ENCODE measurements at places on chromosomes 3 and 15.

- no peak for DNase-seq
Observed at GRCh38 chr3:71119171-71119570, 464.4 kb downstream of the FOXP1 start.

GRCh38 chr3:110984456-110985250 lies 87.0 kb upstream of the NECTIN3 start:
- no peak for DNase-seq

GRCh38 chr3:187989575-187990153 lies 164.3 kb upstream of the LPP start:
- DNase-seq = no peak

- DNase-seq = no peak
Observed at GRCh38 chr3:116367761-116368395, 77.4 kb downstream of the LSAMP start.

- DNase-seq = no peak
Observed at GRCh38 chr3:141646760-141647561, 91.1 kb upstream of the RNF7 start.

- DNase-seq = no peak
Observed at GRCh38 chr3:46986055-46986730, 6.7 kb downstream of the NBEAL2 start.

DNA sequence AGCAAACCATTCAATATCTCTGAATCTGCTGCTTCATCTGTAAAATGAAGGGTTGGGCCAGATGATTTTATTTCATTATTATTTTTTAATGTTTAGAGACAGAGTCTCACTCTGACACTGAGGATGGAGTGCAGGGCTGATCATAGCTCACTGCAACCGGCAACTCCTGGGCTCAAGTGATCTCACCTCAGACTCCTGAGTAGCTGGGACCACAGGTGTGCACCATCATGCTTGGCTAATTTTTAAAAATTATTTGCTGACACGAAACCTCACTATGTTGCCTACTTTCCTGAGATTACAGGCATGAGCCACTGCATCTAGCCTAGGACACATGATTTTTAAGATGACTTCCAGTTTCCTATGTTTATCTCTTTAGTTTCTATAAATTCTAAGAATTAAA lies 105.8 kb downstream of the P3H2 start:
- no peak for DNase-seq

- DNase-seq = no peak
Observed at GRCh38 chr3:181316482-181316881, 326.9 kb upstream of the DNAJC19 start.

- no peak for DNase-seq
Observed at GRCh38 chr3:23701716-23702597, 103.8 kb upstream of the UBE2E1 start.

GRCh38 chr3:85075663-85076062 lies 116.9 kb downstream of the CADM2 start:
- DNase-seq = no peak

- DNase-seq = no peak
Observed at GRCh38 chr3:151403246-151403645, 18.7 kb upstream of the P2RY12 start.

DNA sequence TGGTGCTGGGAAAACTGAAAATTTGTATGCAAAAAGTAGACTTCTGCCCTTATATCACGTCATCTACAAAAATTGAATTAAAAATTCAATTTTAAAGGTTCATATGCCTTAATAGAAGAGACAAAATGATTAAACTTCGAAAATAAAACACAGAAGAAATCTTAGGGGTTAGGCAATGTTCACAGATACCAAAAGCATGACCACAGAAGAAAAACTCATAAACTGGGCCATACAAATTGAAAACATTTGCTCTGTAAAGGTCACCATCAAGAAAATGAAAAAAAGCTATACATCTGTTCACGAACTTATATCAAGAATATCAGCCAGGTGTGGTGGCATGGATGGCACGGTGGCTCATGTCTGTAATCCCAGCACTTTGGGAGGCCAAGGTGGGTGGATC lies 245.1 kb downstream of the PCCB start:
- no peak for DNase-seq

DNA sequence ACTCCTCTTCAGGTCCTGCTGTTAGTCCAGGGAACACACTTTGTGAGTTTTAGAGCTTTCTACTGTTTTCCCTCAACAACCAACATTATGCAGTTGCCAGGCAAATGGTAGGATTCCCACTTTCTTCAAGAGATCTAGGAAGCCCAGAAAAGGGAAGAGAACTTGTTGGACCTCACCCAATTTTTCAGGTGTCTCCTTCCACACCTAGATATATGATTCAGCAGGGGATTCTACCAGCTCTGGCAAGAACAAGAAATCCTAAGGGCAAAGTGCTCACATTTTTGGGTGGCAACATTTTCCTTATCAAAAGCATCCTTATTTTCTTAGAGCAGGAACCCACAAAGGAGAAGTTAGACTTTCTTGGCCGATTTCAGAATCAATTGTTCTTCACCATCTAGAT lies 57.4 kb downstream of the PRICKLE2 start:
- no peak for DNase-seq

DNA sequence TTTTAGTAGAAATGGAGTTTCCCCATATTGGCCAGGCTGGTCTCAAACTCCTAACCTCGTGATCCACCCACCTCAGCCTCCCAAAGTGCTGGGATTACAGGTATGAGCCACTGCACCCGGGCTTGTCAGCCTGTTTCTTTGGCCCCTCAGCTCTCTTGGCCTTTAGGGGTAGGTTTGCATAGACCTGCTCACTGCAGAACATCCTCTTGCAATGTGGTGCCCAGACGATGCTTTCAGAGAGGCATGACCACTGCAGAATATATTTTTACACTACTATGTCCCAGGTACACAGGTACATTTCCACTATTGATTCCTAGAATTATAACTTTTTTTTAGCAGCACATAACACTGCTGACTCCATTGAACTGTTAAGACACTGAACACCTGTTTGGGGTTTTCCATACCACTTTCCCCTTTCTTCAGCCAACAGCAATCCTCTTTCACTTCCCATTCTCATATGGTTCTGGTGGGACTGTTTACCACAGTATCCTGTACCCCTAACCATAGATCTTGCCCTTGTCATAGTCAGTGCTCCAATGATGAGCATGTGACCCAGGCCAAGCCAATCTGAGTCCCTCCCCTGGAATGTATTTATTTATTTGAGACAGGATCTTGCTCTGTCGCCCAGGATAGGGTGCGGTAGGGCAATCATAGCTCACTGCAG lies 21.1 kb downstream of the CCDC32 start:
- DNase-seq = no peak

- no peak for DNase-seq
Observed at GRCh38 chr15:99115300-99116215, 10.7 kb downstream of the SYNM start.

GRCh38 chr15:58746174-58746573 lies 3.3 kb downstream of the ADAM10 start:
- DNase-seq = no peak

DNA sequence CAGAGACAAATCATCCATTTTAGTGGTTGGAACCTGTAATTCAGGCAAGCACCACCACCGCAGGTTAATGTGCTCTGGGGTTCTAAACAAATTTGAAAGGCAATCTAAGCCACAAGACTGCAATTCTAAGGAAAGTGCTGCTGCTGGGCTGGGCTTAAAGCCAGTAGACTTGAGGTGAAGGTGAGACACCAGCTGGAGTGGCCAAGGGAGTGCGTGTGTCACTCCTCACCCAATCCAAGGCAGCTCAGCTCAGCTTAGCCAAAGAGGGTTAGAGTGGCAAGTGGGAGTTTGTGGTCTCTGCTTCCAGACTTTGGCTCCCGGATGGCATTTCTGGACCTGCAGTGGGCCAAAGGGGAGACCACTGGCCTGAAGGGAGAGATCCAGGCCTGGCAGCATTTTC lies 1655.6 kb downstream of the SI start:
- DNase-seq = no peak

GRCh38 chr15:63482874-63483323 lies 21.5 kb upstream of the USP3 start:
- DNase-seq = no peak

GRCh38 chr3:194713299-194714136 lies 27.8 kb downstream of the FAM43A start:
- no peak for DNase-seq

DNA sequence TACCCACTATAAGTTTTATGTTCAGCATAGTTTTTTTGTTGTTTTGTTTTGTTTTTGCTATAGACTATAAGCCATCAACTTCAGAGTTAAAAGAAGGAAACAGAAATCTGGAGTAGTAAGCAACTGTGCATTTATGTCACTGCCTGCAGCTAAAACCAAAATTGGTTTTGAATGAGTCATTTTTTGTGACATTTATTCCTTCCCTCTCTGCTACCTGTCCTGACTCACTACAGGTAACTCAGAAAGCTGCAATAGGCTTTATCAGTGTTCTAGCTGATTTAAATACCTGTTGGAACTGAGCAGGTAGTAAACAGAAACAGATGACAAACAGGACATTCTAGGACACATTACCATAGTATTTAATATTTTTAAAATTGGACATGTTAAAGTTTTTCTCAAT lies 393.3 kb upstream of the WNT5A start:
- no peak for DNase-seq

GRCh38 chr3:60933824-60934223 lies 317.4 kb downstream of the FHIT start:
- DNase-seq = no peak

GRCh38 chr15:67501177-67501835 lies 19.6 kb upstream of the C15orf61 start:
- DNase-seq = no peak

DNA sequence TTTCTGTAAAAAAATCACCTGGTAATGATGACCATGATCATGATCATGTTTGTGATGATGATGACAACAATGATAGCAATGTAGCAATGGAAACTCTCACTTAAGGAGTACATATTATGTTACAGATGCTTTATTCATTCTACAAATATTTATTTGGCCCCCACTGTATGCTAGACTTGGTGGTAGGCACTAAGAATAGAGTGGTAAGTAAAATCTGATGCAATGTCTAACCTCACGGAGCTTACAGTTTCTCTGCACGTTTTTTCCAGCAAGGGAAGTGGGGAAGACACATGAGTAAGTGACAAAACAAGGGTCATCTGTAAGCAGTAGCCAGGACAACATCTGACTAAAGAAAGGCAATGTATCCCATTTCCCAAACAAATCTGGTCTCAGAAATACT lies 199.4 kb upstream of the MRPL3 start:
- DNase-seq = no peak

DNA sequence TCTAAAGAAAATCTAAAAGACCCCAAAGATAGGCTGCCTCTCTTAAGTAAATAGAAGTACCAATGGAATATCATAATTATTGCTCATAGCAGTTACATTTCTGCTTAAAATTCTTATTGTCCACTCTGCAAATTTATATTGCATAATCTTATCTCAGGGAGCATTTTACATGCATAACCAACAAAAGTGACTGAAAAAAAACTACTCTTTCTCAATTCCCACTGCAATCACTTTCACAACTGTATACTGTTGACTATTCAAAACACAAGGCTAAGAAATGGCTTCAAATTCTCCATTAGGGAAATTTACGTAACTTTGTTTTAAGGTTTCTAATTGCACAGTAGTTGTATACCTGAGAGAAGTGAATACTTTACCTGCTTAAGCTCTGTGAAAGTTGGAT lies 56.3 kb downstream of the HMG20A start:
- no peak for DNase-seq

GRCh38 chr3:187902041-187902471 lies 156.8 kb upstream of the BCL6 start:
- DNase-seq = no peak

DNA sequence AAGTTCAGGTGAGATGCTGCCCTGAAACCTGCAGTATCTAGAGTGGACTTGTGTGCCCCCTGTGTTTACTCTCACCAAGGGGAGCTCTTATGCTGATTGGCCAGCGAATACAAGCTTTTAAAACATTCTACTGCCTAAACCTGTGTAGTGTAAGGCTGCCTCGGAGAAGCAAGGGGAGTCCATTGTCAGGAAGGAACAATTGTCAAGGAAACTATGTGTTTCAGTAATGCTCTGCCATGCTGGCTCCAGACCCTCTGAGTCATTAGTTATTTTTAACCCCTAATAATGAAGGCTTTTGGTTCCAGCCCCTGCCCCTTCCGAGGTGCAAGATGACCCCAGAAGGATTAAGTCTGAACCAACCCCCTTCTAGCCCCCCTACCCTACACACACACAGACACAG lies 66.1 kb upstream of the CHMP2B start:
- DNase-seq = no peak

DNA sequence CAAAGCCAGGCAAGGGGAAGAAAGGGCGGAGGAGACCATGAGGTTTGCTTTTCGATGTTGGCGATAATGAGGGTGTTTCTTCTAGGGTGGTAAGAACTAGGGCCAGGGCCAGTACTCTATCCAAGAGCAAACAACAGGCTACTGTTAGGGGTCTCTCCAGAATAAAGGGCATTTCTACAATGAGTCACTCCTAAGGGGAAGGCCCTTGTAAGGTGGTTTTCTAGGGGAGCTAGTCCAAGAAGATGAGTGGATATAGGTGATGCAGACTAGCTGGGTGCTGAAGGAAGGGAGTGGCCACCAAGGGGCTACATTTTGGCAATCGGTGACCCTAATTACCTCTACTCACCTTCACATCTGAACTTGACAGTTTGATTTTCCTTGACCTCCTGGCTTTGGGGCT lies 148.5 kb upstream of the HACD2 start:
- no peak for DNase-seq

DNA sequence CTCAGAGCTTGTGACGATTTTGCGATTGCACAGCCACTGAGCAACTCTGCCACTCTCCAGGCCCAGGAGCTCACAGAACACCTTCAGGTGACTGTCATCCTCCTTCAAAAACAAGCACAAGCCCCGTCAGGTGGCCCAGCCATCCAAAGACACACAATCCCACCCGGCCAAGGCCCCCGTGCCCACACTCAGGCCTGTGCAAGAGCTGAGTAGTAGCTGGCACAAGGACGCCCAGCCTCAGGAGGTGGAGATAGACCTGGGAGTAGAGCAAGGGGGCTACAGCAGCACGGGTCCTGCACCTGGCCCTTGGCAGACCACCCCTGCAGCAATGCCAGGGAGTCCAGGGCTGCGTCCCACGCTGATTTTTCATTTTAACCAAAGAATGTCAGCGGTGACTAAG lies 34.6 kb downstream of the MYO5C start:
- no peak for DNase-seq

- DNase-seq = no peak
Observed at GRCh38 chr15:82829234-82829633, 19.8 kb downstream of the WHAMM start.

GRCh38 chr15:82845686-82846085 lies 36.3 kb downstream of the WHAMM start:
- no peak for DNase-seq

DNA sequence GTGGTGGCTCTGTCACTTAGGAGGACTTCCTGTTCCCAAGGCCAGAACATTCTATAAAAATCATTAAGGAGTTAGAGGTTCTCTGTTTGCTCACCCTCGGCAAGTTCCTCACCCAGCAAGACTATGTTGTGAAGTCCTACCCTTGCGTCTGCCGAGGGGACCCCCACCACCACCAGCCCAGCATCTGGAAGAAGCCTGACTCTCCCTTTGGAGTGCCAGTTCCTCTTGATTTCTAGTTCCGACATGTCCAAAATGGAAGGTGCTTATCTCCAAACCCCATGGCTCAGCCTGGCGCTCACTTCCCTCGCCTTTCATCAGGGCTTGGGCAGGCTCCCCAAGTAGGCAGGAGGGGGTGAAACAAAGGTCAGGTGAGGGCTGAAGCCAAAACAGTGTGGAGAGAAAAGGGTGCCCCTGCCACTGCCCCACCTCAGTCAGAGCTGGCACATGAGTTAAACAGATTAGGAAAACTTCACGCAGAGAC lies 41.0 kb downstream of the BHLHE40 start:
- DNase-seq = no peak
